ENCODE measurements at places on chromosomes 7 and 10. TPM values are rescaled to one million over a fixed set of nuclear protein-coding genes. Genes with fewer than 3 reads are reported as not detected.

- H3K27ac ChIP-seq, result no peak overlapping the region
- H3K4me3 ChIP-seq, result no peak overlapping the region
- no peaks in the 10 kb centered on the region for H3K27me3 ChIP-seq
- DNase-seq, result no peak
- H3K36me3 ChIP-seq, result no peaks in the 10 kb centered on the region
- H3K4me1 ChIP-seq, result no peaks in the 10 kb centered on the region
Observed at GRCh38 chr10:115164220-115164619, 71.1 kb downstream of the ATRNL1 start.

- H3K27ac ChIP-seq, result peak overlapping the region; percentile 98
- DNase-seq, result no peak
Observed at GRCh38 chr7:23598296-23598695, 1.1 kb downstream of the CCDC126 start.

DNA sequence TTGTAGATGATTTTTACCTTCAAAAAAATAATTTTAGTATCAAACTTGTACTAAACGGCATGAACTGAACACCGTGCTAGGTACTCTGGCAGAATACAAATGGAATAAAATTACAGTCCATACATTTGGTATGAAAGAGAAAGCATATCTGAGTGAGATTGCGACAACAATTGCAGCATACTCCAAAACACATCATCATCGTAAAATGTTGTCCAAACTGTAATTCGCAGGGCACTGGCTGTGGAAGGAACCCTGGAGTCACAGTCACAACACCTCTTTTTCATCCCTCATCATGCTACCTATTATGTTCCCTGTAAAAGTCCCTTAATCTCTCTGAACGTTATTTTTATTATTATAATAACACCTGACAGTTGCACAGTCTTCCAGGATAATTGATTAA lies 13.5 kb downstream of the CREM start:
- DNase-seq, result no peak
- no peaks in the 10 kb centered on the region for H3K27me3 ChIP-seq
- peaks cover 3% of the 10 kb centered on the region for H3K4me1 ChIP-seq

- no peak overlapping the region for H3K4me3 ChIP-seq
- H3K36me3 ChIP-seq, result no peaks in the 10 kb centered on the region
- H3K27ac ChIP-seq, result no peak overlapping the region
- no peaks in the 10 kb centered on the region for H3K4me1 ChIP-seq
Observed at GRCh38 chr7:132776048-132776620, 199.9 kb upstream of the PLXNA4 start.

Gene FOXP2
- polyA plus RNA-seq, result 9.7 TPM

- H3K4me1 ChIP-seq, result no peaks in the 10 kb centered on the region
- no peak for DNase-seq
- H3K27ac ChIP-seq, result no peak overlapping the region
- no peaks in the 10 kb centered on the region for H3K27me3 ChIP-seq
- H3K36me3 ChIP-seq, result no peaks in the 10 kb centered on the region
Observed at GRCh38 chr10:11245095-11245479, 227.4 kb downstream of the CELF2 start.

DNA sequence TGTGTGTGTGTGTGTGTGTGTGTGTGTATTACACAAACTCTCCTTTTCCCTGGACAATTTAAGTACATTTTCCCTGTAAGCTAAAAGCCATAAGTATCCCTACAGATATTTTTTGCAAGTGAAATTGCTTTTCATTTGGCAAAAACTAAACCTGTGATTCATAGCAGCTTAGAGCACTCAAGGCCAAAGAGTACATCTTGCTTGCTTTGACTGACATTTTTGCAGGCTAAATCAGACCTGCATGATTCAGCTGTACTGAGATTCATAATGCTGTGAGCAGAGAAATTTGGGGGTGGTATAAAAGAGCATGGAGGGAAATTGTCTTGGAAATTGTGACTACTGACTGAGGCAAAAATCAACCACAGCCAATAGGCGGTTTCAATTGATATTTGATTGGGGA lies 500.4 kb downstream of the GFRA1 start:
- H3K36me3 ChIP-seq, result no peaks in the 10 kb centered on the region
- H3K4me3 ChIP-seq, result no peak overlapping the region
- no peak for DNase-seq

DNA sequence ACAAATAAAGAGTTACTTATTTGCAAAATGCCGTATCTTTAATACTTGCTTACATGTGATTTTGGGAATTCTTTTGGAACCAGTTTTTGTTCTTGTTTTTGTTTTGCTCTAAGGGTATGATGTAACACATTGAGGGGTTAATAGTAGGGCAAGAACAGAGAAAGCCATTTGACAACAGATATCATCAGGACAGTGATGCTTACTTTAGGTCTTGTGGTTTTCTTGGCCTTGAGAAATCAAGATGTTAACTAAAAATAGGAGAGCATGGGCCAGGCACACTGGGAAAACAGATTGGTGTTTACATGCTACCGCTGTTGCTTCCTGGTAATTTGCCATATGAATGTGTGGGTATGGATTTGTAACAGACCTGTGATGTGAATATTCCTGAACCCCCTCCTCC lies 3.7 kb downstream of the SAMD8 start:
- no peak overlapping the region for H3K27ac ChIP-seq
- H3K36me3 ChIP-seq, result no peaks in the 10 kb centered on the region

DNA sequence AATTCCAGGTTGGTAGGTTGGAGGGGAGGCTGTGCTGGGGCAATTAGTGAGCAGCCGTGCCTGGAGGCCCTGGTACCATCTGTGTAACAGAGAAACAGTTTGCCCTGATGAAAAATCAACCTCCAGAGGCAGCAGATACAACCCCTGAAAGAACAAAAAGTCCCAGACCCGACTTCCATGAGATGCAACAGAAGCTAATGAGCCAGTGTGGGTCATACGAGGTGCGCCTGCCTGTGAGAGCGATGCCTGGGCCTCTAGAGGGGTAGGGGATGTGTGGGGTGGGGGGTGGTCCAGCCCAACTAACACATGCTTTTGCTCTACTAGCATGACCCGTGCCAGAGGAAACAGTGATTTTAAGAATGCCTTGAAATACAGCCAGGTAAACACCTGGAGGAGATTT lies 39.3 kb downstream of the CELF2 start:
- no peaks in the 10 kb centered on the region for H3K27me3 ChIP-seq
- H3K36me3 ChIP-seq, result no peaks in the 10 kb centered on the region
- no peak overlapping the region for H3K27ac ChIP-seq
- H3K4me1 ChIP-seq, result no peaks in the 10 kb centered on the region
- no peak overlapping the region for H3K4me3 ChIP-seq

Gene CPEB3
- 4.6 TPM for polyA plus RNA-seq

GRCh38 chr10:83166344-83166743 lies 973.0 kb upstream of the GHITM start:
- H3K36me3 ChIP-seq, result no peaks in the 10 kb centered on the region
- no peak for DNase-seq
- H3K27ac ChIP-seq, result no peak overlapping the region
- no peaks in the 10 kb centered on the region for H3K27me3 ChIP-seq

Gene HABP2
- 27.7 TPM for polyA plus RNA-seq

Gene GNAI1
- 25.4 TPM for polyA plus RNA-seq

DNA sequence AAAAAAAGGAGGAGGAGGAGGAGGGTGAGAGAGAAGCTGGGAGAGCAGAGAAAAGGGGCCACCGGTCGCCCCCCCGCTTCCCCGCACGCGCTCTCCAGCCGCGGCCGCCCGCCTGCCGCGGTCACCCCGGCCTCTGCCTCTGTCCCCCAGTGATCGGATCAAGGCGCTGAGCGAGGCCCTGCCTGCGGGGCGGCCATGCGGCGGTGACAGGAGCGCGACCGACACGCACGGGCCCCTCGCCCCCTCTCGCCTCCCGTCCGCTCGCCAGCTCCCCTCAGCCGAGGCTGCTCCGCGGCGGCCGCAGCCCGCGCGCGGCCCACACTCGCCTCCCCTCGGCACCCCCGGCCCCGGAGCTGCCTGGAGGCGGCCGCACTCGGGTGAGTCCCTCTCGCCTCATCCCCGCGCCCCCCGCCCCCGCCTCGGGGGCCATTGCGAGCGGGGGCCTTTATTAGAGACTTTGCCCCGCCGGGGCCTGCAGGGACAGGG lies at the start of gene GTF2I:
Gene GTF2I (plus strand): TSS at position 27 of the 486 bp plus-strand sequence. CDS start 31,411 bp downstream, outside the sequence.
- no peak for DNase-seq
- H3K4me1 ChIP-seq, result peaks cover 38% of the 10 kb centered on the region
- H3K4me3 ChIP-seq, result peak within 1 kb of the TSS; percentile 90

Gene CALCR
- 0.34 TPM for polyA plus RNA-seq

- no peak for DNase-seq
- no peaks in the 10 kb centered on the region for H3K4me1 ChIP-seq
- H3K4me3 ChIP-seq, result no peak overlapping the region
- H3K27ac ChIP-seq, result no peak overlapping the region
Observed at GRCh38 chr7:90903841-90904240, 307.7 kb downstream of the CDK14 start.

DNA sequence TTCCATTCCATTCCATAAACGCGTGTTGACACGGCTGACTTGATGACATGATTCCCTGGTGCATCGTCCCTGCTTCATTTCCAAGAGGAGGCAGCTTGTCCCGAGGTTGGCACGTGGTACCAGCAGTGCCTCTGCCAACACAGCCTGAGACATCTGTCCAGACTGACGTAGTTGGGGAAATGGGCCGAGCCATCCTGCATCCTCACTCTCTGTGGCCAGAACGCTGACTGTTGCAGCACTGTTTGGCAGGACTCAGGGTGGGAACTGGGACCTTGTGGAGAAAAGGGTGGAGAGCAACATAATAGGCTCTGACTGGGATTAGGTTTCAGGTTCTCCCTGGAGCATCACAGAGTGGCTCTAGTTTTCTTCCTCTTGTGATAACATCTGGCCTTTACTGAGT lies 118.6 kb upstream of the BTBD16 start:
- H3K27me3 ChIP-seq, result no peaks in the 10 kb centered on the region
- H3K36me3 ChIP-seq, result peaks cover 30% of the 10 kb centered on the region
- H3K4me3 ChIP-seq, result no peak overlapping the region
- no peak for DNase-seq
- no peak overlapping the region for H3K27ac ChIP-seq

Gene OPALIN
- not detected for polyA plus RNA-seq

GRCh38 chr10:72309290-72310240 lies 35.8 kb downstream of the DDIT4 start:
- no peak overlapping the region for H3K4me3 ChIP-seq
- peaks cover 25% of the 10 kb centered on the region for H3K4me1 ChIP-seq
- peak overlapping the region; percentile 74 for H3K27ac ChIP-seq
- no peaks in the 10 kb centered on the region for H3K36me3 ChIP-seq

Gene HYAL4
- polyA plus RNA-seq, result not detected

Gene PRSS37
- 0.34 TPM for polyA plus RNA-seq

- no peak overlapping the region for H3K27ac ChIP-seq
- no peaks in the 10 kb centered on the region for H3K4me1 ChIP-seq
- no peaks in the 10 kb centered on the region for H3K36me3 ChIP-seq
- no peak for DNase-seq
- H3K27me3 ChIP-seq, result no peaks in the 10 kb centered on the region
Observed at GRCh38 chr10:31739146-31739545, 189.5 kb downstream of the ARHGAP12 start.

- DNase-seq, result no peak
- H3K36me3 ChIP-seq, result no peaks in the 10 kb centered on the region
- H3K27ac ChIP-seq, result no peak overlapping the region
- no peaks in the 10 kb centered on the region for H3K4me1 ChIP-seq
- H3K27me3 ChIP-seq, result no peaks in the 10 kb centered on the region
Observed at GRCh38 chr7:48365010-48365409, 193.8 kb downstream of the ABCA13 start.

- no peaks in the 10 kb centered on the region for H3K27me3 ChIP-seq
- DNase-seq, result no peak
- peaks cover 9% of the 10 kb centered on the region for H3K4me1 ChIP-seq
- H3K4me3 ChIP-seq, result no peak overlapping the region
Observed at GRCh38 chr10:86644794-86645445, 9.4 kb upstream of the OPN4 start.

Gene CCDC3
- polyA plus RNA-seq, result 8.4 TPM

DNA sequence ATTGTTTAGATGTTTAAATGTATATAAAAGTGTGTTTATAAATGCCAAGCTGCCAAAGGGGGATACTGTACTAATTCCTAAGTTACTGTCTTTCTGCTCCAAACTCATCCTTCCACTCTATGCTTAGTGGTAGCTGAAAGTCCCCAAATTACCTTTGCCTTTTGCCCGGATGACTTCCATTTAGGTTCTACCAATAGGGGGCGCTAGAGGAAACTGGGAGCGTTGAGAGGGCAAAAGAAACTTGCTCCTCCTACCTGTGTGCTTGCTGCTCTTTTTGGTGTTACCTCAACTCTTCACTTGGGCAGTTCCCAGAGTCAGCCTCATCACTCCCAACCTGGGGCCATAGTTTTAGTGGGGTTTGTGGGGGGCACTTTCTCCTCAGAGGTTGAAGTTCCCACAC lies 5.9 kb upstream of the OR2A25 start:
- H3K27me3 ChIP-seq, result no peaks in the 10 kb centered on the region
- H3K36me3 ChIP-seq, result no peaks in the 10 kb centered on the region
- H3K4me1 ChIP-seq, result no peaks in the 10 kb centered on the region
- no peak overlapping the region for H3K4me3 ChIP-seq
- H3K27ac ChIP-seq, result no peak overlapping the region

Gene NRP1
- polyA plus RNA-seq, result 33.4 TPM

Gene GJD4
- polyA plus RNA-seq, result 0.09 TPM

- no peak overlapping the region for H3K27ac ChIP-seq
- H3K27me3 ChIP-seq, result peaks cover 80% of the 10 kb centered on the region
- no peaks in the 10 kb centered on the region for H3K36me3 ChIP-seq
- peak; percentile 64 for DNase-seq
- H3K4me1 ChIP-seq, result peaks cover 11% of the 10 kb centered on the region
- peak overlapping the region; percentile 41 for H3K4me3 ChIP-seq
Observed at GRCh38 chr7:128135515-128136214, 104.4 kb upstream of the LRRC4 start.

DNA sequence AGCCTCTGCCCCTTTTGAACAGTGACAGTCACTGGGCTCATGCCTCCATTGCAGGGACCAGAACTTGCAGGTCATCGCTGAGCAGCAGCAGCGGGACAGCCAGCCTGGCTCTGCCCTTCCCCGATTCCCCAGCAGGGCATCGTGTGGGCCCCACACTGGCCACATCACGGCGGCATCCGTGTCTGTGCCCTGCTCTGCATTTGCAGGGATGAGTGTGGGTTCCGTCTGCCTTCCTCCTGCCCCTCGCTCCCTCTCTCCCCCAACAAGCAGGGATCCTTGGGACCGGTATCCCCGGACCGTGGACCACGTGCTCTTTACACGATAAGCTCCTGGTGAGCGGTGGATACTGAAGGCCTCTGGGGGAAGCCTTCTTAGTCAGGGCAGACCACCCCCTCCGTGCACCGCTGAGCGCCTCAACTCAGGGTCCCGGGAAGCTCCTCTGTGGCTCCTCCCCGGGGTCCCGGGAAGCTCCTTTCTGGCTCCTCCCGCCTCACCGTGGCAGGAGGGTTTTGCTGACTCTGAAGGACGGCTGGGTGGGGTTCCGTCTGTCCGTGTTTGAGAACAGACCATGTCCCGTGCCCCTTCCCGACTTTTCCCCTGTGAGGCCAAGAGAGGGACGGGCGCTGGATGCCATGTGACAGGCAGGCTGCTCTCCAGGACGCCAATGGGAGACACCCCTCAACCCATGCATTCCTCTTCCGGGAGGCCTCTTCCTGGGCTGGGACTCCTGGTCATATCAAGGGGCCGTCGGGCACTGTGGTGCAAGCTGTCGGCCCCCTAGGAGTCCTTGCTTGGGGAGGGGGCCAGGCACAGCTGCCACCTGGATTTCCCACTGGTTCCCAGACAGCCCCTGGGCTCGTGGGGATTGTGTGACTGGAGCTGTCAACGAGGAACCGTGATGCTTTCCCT lies 23.5 kb upstream of the NKX6-2 start:
- H3K36me3 ChIP-seq, result no peaks in the 10 kb centered on the region
- H3K4me1 ChIP-seq, result no peaks in the 10 kb centered on the region
- peaks cover 3% of the 10 kb centered on the region for H3K27me3 ChIP-seq
